ENCODE measurements at places on chromosomes 6 and 20.
A peak's percentile ranks its signal among the peaks of the same experiment; 100 is the strongest.

DNA sequence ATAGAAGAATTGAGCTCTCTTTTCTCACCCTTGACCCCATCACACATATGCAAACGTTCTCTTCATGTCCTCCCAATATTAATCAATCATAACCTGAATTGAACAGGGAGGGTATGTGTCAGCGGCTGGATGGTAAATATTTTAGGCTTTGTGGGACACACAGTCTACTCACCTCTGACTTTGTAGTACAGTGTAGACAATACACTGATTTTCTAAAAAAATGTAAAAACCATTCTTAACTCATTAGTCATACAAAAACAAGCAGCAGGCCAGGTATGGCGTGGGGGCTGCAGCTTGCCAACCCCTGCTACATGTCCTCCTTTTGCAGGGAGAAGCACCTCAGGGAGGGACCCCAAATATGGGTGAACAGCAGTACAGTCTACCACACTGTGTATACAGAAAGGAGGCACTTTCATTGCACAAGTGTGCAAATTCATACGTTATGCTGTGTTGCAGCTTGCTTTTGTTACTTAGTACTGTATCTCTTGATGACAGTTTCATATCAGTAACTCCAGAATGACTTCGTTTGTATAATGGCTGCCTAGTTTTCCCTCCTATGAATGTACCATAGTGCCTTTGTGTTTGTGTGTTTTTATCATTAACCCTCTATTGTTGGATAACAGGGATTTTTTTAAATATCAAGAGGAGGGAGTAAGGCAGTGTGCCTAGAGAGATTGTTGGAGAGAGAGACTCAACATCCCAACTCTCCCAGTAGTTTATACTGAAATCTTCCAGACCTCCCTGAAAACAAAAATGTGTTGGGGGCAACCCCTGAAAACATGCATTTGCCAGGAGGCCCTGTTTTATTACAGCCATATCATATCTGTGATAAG lies 214.3 kb downstream of the ZMYND8 start:
- no peak for DNase-seq

- DNase-seq = no peak
Measured at GRCh38 chr6:36659271-36659670, 19.2 kb upstream of the CDKN1A start.

DNA sequence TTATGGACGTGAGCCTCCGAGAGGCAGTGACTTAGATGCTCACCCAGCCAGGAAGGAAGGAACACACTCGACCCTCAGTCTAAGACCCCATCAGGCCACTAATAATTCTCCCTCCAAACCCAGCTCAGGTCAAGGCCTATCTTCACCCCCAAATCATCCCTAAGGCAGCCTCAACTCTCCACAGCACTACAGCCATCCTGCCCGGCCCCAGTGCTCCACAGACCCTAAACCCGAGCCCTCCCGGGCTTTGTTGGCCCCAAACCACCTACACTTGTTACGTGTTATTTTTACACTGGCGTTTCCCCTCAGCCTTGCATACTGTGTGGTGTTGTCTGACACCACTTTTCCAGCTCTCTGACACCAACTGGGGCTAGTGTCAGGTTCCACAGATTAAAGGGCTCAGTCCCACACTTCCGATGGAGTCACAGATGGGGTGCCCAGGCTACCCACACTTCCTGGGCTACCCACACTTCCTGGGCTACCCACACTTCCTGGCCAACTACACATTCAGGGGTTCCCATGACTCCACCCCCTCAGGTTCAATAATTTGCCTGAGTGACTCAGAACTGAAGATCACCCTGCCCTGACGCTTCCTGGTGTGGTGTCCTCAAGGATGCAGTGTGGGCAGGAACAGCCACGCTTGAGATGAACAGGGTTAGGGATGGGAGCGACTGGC lies 25.3 kb downstream of the RBCK1 start:
- peak; percentile 77 for DNase-seq

DNA sequence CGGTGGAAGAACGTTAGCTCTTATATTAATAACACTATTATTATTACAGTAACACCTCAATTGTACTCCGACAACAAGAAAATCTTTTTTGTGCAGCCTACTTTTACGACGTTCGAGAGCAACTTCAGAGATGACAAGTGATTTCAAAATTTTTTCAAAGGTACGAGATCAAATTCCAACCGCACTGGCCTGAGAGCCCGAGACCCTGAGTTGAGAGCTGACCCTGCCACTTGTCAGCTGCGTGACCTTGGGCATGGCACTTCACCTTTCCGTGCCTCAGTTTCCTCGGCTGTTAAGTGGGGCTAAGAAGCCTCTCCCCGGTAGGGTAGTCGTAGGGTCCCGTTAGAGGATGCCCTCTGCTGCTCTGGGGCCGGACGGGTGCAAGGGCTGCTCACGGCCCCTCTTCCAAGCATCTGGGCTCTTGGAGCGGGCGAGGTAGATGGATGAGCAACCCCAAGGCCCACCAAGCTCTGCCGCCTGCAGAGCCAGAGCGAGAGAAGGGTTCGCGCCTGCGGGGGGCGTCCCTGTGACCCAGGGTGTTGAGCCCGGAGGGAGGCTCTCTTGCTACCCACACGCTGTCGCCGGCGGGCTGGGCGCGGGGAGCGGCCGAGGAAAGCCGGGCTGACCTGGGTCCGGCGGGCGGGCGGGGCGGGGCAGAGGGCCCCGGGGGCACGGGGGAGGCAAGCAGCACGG lies 510 bp downstream of the NDRG3 start:
- no peak for DNase-seq

- DNase-seq = no peak
Measured at GRCh38 chr20:61416546-61416945, 164.5 kb downstream of the CDH4 start.

- DNase-seq = no peak
Measured at GRCh38 chr6:24464253-24465038, 24.9 kb downstream of the GPLD1 start.

DNA sequence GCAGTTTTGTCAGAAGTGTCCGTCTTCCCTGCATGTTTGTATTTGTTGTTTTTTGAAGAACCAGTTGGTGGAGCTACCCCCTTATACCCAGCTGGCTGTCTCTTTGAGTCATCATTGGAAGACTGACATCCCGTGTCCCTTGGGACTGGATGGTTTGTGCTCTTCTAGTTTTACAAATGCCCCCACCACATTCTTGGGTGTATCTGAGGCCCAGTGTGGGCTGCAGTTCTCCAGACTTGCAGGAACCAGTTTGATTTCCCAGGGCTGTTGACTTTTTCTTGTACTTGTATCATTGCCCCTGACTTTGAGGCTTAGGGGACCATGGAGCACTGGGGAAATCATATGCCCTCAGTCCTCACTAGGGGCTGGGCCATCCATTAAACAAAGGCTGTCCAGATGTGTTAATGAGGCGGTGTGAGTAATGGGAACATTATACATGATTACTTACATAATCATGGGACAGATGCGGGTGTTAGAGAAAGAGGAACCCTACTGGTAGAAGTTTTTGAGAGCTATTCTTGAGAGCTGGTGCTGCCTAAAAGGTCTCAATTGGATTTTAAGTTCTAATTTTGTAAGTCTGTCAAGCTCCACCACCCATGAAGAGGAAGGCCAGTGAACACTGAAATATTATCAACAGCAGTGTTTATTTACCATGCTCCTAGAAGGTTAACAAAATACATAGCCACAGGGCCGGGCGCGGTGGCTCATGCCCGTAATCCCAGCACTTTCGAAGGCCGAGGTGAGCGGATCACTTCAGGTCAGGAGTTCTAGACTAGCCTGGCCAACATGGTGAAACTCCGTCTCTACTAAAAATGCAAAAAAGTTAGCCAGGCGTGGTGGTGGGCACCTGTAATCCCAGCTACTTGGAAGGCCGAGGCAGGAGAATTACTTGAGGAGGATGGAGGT lies 8.5 kb downstream of the JARID2 start:
- no peak for DNase-seq

GRCh38 chr6:72374857-72375256 lies 247.0 kb upstream of the KCNQ5 start:
- DNase-seq = no peak

- DNase-seq = no peak
Measured at GRCh38 chr20:646107-646867, 6.7 kb downstream of the SRXN1 start.

GRCh38 chr6:149031859-149032598 lies 285.2 kb downstream of the UST start:
- DNase-seq = peak; percentile 12

DNA sequence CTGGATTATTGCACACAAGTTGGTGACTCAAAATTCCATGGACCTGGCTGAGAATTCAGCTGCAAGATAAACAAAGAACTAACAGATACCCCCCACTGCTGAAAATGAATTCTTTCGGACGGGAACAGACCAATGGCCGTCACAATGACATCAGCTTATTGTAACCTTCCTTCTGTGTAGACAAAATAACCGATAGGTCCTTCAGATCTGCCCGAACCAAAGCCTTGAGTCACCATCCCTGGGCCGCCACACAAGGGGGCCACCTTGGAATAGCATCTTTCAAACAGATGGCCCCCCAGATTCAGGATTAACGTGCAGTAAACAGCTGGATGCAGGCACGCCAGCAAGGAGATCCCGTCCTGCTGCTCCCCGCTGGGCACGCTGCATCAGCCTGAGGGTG lies 214.0 kb upstream of the EXOC2 start:
- no peak for DNase-seq

- no peak for DNase-seq
Measured at GRCh38 chr6:159540152-159540551, 152.9 kb downstream of the SOD2 start.

DNA sequence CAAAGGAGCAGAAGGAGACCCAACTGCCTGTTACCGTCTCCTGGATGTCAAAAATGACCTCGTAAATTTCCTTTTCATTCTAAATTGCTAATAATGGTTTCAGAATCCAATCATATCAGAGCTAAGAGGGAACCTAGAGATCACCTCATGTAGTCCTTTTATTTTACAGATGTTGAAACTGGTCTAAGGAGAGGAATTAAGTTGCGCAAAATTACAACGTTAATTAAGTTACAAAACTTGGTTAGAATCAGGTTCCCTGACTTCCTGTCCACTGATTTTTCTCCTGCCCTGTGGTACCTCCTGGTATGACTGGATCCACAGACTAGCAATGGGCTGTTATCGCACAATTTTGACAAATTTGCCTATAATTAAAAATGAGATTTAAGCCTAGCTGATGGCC lies 9.0 kb upstream of the STK38 start:
- DNase-seq = no peak

GRCh38 chr20:51889466-51889865 lies 87.1 kb upstream of the SALL4 start:
- no peak for DNase-seq

DNA sequence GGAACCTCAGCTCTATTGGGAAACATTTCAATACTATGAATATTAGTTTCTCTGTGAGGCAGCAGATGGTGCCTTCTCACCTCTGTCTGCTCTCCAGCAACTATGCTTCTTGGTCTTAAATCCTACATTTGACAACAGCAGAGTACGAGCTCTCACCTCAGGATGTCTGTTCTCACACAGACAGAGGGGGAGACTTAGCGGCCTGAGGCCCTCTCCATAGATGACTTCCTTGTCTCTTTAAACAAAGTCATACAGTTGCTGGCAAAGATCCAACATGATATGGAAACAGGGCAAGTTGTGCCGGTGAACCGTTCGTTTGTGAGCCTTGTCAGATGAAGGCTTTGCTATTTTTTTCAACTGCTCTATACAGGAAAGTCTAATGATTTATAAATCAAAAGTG lies 43.7 kb upstream of the GABRR1 start:
- DNase-seq = no peak

GRCh38 chr6:134168590-134169208 lies 116.3 kb upstream of the SLC2A12 start:
- DNase-seq = no peak

DNA sequence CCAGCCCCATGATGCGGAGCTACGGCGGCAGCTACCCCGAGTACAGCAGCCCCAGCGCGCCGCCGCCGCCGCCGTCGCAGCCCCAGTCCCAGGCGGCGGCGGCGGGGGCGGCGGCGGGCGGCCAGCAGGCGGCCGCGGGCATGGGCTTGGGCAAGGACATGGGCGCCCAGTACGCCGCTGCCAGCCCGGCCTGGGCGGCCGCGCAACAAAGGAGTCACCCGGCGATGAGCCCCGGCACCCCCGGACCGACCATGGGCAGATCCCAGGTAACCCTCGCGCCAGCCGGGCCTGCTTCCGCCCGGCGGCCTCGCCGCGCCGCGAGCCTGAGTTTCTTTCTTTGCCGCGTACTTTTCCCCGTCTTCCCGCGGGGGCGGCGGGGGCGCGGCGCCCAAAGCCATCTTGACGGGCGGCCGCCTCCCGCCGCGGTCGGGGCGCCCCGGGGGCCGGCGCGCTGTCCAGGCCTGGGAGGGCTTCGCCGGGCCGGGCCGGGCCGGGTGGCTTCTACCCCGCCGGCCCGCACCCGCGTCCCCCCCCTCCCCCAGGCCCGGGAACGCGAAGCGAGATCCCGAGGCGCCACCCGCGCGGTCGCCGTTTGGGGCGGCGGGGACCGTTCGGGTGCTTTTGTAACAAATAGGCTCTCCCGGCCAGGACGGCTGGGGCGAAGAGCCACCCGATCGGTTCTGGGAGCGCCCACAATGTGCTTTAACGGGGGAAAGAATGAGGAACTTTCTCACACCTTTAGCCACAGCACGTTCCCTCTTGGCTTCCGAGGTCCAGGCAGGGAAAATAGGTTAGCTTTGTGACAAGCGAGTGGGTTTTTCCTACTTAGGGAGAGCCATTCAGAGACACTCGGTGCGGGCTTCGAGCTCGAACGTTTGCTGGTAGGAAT lies 2.3 kb downstream of the ARID1B start:
- peak; percentile 51 for DNase-seq

DNA sequence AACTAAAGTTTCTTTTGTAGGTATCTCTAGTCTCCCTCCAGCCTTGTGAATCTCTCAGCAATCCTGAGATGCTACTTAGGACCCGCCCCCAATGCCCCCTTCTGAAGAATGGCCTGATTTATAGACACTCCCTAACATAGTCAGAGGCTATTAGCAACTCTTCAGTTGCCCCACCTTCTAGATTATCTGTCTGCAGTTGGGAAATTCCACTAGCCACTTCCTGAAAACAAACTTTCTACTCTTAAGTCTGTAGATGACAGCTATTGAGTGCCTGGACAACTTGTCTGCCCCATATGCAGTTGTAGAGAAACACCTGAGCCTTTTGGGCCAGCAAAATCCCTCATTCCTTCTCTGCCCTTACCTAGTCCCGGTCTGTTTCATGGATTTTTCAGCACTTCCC lies 188.2 kb upstream of the PREP start:
- no peak for DNase-seq

DNA sequence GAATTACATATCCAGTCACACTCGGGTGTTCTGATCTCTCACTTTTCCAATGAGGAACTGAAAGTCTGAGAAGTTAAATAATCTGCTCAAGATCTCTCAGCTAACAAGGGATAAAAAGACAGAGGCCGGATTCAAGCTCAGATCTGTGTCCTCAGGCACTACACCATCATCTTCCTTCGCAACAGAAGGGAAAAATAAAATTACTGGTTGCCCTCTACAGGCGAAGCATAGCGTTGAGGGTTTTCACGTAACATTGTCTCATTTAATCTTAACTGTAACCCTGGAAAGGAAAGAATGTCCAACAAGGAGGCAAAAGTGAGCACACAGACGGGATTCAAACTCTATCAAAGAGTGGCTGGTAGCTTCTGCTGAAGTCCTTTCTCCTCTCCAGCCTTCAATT lies 67.8 kb upstream of the ANKEF1 start:
- DNase-seq = no peak

GRCh38 chr6:163324326-163324687 lies 90.2 kb upstream of the QKI start:
- DNase-seq = no peak

Data from activated T-cell treated with anti-CD3 and anti-CD28 coated beads, Interleukin-2, amount 50 U/mL, for 4 hours (primary cell).